ENCODE measurements at places on chromosomes 3 and 15. TPM values are rescaled to one million over a fixed set of nuclear protein-coding genes. Genes with fewer than 3 reads are reported as not detected.

- DNase-seq, result no peak
Observed at GRCh38 chr3:46850468-46850779, 12.8 kb downstream of the MYL3 start.

- DNase-seq, result no peak
Observed at GRCh38 chr3:185508335-185508991, 9.6 kb upstream of the TMEM41A start.

GRCh38 chr3:24264011-24264410 lies 230.6 kb downstream of the THRB start:
- DNase-seq, result no peak

DNA sequence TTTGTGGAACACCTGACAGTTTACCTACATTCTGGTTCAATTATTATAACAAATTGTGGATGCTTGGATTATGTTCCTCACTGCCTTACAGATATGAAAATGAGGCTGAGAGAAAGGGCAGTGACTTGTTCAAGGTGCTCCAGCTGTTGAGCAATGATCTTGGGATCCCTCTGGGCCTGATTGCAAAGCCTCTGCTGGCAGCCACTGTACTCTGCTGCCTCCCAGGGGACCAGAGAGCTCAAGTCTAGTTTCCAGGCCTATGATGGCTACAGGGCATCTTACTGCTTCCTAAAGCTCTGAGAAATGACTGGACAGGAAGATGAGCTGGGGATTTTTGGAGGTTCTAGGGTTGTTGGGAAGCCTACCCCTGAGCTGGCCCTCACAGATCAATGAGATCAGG lies 2.3 kb upstream of the SHC4 start:
- DNase-seq, result no peak

GRCh38 chr3:126194713-126195305 lies 14.4 kb upstream of the ALDH1L1 start:
- DNase-seq, result no peak

DNA sequence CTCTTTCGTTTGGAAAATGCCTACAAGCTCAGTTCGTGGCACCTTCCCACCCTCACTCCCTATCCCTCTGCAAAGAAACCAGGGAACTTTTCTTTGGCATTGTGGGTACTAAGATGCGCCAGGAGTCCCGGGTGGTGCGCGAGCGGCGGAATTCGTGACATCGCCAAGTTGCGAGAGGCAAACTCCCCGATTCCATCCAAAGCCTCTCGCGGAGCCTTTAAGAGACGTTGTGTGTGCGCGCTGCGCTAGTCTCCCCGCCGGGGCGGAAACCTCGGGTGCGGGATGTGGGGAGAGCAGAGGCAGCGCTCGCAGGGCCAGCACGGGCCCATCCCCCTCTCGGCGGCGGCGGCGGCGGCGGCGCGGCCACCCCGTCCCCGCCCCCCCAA lies 443 bp upstream of the NR2F2 start:
- no peak for DNase-seq

DNA sequence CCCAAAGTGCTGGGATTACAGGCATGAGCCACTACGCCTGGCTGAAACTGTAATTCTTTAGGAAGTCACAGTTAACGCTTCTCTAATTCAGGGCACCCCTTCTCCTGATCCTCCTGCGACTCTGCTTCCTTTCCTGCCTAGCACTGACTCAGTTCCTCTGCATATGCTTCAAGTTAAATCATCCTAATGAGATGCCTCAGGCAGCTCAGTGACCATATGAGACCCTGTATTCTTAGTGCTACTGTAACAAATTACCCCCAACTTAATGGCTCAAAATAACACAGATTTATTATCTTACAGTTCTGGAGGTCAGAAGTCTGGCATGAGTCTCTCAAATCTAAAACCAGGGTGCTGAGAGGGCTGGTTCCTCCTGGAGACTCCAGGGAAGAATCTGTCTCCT lies 271.8 kb upstream of the LYSMD4 start:
- no peak for DNase-seq

DNA sequence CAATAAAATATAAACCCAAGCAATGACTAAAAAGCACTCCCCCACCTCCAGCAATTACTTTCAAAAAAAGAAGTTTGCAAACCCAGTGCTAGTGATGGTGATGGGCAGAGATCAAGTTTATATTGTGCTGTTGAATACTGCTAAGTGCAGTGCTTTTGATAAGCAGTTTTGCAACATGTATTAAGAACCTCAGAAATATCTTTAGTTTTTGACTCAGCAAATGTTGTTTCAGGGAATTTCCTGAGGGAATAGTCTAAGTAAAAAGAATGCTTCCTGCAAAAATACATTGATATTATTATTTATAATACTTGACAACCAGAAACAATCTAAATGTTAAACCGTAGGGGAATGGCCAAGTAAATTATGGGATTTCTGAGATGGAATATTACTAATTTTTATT lies 69.3 kb downstream of the ADAMTSL3 start:
- DNase-seq, result no peak

DNA sequence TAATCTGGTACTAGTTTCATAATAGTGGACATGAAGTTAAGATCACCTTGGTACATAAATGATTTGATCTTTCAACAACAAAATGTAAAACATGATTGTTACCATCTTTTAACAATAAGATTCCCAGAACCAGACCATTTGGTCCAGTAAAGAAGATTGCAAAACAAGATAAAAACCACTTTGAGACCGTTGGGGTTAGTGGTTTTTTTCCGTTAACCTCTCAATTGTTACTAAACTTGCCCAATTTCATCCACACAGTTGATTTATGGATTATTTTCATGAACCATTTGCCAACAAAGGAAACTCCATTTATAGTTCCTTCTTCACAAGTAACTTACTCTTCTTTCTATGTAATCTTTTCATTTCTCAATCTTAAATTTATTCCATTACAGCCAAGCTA lies 53.8 kb downstream of the ATP8B4 start:
- no peak for DNase-seq

DNA sequence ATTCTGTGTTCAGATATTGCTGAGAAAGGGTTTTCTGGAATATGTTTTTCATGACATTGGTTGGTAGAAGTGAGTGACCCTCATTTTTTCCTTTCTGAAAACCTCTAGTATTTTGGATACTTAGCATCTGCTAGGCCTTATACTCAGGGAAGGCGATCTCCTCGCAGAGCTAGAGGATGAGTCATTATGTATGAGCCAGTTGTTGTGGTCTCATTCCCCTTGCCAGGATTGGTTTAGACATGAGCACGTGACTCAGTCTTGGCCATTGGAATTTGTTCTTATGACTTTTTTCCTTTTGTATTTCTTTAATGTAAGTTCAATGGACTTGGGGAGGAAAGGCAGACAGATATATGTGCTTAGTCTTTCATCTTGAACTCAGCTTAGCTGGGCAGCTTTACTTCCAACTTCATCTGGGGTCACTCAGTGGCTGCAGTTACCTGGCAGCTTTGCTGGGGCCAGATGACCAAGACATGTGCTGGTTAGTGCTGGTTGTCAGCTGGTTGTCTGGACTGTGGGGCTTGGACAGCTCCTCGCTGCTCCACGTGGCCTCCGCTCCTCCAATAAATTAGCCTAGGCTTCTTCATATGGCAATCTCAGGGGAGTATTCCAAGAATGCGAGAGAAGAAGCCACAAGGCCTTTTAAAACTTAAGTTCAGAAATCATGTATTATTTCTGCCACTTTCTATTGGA lies 207.5 kb downstream of the IL20RB start:
- no peak for DNase-seq

- DNase-seq, result no peak
Observed at GRCh38 chr3:101687142-101687931, 819 bp upstream of the RPL24 start.

GRCh38 chr3:52345521-52346109 lies 29.5 kb downstream of the DNAH1 start:
- no peak for DNase-seq

GRCh38 chr3:133880287-133880686 lies 15.4 kb downstream of the RAB6B start:
- DNase-seq, result no peak

- no peak for DNase-seq
Observed at GRCh38 chr15:66006986-66007385, 137.7 kb downstream of the RAB11A start.

GRCh38 chr15:88382482-88382983 lies 84.7 kb downstream of the MRPL46 start:
- DNase-seq, result no peak

DNA sequence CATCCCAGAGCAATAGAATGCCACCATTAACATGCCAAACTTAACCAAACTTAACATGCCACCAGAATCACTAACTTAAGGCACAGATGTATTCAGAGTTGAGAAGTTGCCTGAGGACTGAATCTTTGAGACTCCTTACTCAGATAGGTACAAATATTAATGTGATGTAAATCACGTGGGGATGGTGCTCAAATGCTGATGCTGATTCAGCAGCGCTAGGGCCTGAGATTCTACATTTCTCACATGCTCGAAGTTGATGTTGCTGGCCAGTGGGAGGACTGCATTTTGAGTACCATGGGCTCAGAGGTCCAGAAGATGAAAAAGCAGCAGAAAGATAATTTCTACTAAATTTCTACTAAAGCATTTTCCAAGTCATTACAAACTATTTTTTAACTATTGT lies 54.1 kb downstream of the RPL22L1 start:
- DNase-seq, result no peak

GRCh38 chr15:48717458-48717857 lies 71.9 kb upstream of the FBN1 start:
- DNase-seq, result no peak

DNA sequence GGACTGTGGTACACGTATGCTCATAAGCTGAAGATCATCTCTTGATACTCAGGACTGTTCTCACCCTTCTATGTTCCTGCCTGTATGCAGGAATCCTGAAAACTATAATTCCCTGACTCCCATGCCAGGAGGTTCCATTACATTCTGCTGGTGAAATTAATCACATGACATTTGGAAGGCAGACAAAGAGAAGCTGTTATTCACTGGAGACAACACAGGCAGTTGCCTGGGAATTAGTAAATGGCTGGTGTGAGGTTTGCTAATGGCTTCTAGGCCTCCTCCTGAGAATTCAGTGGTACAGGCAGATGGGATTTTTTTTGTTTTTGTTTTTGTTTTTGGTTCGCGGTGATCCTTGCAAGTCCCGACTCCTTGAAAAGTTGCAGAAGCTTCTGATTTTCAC lies 91.4 kb downstream of the CTNNB1 start:
- DNase-seq, result no peak

GRCh38 chr15:66729331-66729951 lies 27.4 kb downstream of the SMAD6 start:
- no peak for DNase-seq

DNA sequence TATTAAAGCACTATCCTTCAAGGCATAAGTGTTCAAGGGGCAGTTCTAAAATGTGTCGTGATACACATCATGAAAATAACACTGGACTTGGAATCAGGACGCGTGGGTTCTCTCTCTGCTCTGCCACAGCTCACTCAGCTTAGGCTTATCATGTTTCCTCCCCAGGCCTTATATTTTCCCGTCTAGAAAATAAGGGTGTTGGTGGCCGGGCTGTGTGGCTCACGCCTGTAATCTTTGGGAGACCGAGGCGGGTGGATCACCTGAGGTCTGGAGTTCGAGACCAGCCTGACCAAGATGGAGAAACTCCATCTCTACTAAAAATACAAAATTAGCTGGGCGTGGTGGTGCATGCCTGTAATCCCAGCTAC lies 223.0 kb downstream of the OPA1 start:
- no peak for DNase-seq

- no peak for DNase-seq
Observed at GRCh38 chr15:63836579-63836978, 2.8 kb upstream of the HERC1 start.

PRICKLE2 gene
- total RNA-seq, result 0.21 TPM

SAXO2 gene
- total RNA-seq, result 0.68 TPM

ZNF774 gene
- not detected for total RNA-seq

GOLGA8T gene
- total RNA-seq, result 0.26 TPM

GCSAM gene
- 21.2 TPM for total RNA-seq

ZNF502 gene
- 2.2 TPM for total RNA-seq

FANCI gene
- total RNA-seq, result 12.5 TPM

SH2D7 gene
- not detected for total RNA-seq

BCL2A1 gene
- 27.0 TPM for total RNA-seq

NANOGP8 gene
- not detected for total RNA-seq

NR1I2 gene
- not detected for total RNA-seq
